ENCODE measurements at places on chromosomes 4 and X.
A peak's percentile ranks its signal among the peaks of the same experiment; 100 is the strongest.

GRCh38 chrX:51975811-51976210 lies 82.4 kb downstream of the MAGED1 start:
- DNase-seq: no peak

DNA sequence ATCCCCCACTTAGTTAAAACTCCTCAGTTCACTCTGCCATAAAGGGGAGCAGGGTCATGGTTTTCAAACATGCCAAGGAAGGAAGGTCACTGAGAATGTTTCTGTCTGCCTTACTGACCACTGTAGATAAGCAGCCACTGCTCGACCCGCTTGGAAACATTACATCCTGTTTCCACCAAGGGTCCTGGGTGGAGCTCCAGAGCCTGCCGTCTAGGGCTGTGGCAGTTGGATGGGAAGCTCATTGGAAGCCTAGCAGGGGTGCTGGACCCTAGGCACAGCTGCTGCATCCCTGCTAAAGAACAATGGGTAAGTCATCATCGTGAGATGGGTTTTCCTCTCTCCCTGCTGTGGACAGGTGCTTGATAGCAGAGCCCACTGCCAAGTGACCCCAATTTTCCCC lies 76.0 kb upstream of the SRD5A3 start:
- DNase-seq: no peak

GRCh38 chr4:36227913-36228312 lies 16.4 kb downstream of the ARAP2 start:
- no peak for DNase-seq

DNA sequence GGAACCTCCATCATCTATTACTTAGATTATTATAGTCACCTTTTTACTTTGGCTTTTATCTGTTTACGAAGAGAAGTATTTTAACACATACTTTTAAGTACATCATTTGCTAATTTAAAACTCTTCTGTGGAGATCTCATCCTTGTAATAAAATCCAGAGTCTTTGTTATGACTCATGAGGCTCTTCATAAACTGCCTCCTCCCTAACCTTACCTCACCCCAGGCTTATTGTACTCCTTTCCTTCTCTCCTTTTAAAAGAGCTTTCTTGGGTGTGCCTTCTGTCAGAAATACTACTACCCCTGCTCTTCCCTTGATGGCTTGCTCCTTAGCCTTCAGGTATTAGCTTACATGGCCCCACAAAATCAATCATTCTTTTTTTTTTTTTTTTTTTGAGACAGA lies 6.6 kb downstream of the ARL9 start:
- DNase-seq: no peak

DNA sequence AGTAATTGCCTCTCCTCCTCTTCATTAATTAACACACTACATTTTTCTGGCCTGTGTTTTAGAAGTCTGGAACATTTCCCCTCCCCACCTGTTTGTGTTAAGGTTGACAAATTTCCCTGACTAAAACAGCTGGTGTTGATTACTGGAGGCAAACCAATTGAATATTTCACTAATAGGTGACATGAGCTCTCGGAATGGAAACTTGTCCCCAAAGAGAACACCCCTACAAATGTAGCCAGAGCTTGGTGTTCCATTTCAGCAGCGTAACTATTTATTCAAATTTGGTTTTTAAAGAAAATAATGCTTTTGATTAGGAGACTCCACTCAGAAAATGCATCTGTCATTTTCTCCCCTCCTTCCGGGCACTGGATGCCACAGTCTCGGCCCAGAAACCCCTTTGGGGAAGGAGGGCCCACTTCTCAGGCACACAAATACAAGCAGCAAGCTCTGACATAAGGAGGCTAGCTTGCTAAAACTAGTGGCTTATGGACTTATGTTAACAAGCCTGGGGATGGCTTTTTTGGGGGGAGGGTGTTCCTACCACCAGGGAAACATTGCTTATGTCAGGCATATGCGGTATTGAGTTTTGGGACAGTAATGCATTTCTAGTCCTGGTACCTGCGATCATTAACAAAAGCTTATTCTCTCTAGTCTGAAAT lies 2.2 kb downstream of the RNF150 start:
- no peak for DNase-seq

- DNase-seq: no peak
Measured at GRCh38 chr4:142264961-142265360, 581.1 kb downstream of the INPP4B start.

DNA sequence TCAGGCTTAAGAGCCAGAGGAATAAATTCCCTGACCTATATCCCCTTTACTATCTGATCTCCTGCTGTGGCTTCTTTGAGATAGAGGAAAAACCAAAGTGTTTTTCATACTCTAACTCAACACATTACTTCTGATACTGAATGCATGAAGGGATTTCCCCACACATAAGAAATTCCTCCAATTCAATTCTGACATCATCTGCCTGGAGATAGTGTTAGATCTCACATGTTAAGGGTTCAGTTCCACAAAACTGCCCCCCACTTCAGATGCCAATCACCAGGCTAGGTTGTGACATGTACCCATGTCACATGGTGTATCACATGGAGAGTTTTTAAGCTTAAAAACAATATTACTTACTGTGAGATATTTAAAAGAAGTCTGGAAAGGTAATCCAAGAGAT lies 46.8 kb downstream of the GSTCD start:
- DNase-seq: no peak

DNA sequence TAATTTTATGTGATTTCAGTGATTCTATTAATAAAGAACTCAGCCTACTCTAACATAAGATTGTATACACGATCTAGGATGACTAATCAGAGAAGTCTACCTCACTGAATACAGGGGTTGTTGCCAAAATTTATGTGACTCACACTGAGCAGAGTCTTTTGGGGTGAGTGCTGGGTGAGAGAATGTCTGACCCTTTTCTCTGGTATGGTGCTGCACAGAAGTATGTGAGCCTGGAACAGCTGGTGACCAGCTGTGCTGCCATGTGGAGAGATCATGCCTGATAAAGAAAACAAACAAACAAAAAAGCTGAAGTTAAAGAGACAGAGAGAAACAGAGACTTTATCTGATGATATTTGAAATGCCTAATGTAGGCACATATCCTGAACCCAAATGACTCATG lies 618.1 kb upstream of the GRIA3 start:
- no peak for DNase-seq

- DNase-seq: no peak
Measured at GRCh38 chrX:35289952-35290351, 347.4 kb downstream of the FAM47B start.

- DNase-seq: no peak
Measured at GRCh38 chr4:80655662-80656061, 320.1 kb downstream of the CFAP299 start.

DNA sequence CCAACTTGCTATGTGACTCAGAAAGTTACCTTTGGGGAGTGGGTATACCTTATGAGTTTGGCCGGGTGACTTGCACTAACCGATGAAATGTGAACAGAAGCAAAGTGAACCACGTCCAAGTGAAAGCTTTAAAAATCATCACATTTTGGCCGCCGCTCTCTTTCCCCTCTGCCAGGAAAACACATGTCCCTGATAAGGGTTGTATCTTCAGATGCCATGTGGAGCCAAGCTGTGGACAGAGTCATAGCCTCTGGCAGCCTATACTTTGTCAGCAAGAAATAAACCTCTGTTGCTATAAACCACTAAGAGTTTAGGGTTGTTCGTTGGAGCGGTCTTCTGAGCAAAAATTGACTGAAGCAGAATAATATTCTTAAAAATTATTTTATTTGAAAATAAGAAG lies 92.3 kb downstream of the PRDM5 start:
- no peak for DNase-seq

DNA sequence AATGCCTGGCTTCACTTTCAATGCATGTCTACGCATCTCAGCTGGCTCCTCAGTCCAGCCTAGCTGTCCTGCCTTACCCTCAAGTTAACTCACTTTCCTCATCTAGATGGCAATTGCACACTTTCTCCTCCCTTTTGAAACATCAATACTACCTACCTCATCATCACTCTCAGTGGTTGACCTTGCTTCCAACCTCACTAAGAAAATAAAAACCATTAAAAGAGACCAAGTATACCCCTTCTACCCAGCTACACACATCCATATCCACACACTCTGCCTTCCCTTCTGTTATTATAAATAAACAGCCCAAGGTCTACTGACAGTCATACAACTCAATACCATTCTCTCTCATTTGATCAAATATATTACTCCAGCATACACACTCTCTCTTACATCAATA lies 21.5 kb downstream of the SLC10A7 start:
- no peak for DNase-seq

- no peak for DNase-seq
Measured at GRCh38 chrX:38206542-38206941, 14.1 kb downstream of the SRPX start.

DNA sequence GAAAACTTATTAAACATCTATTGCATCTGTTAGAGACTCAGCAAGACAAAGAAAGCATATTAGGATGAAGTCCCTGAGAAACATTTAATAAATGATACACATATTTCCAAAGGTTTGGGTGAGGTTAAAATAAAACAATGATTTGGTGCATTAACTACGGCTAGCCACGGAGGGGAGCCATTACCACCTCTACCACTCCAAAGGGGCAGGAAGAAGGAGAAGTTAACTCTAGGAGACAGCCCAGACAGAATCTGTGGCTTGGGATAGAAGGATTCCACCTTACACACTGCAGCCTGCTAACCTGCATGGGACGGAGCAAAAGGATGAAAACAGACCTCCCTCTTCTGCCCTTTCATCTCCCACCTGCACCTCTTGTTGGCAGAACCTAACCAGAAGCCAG lies 189.1 kb upstream of the C1QTNF7 start:
- peak; percentile 37 for DNase-seq

GRCh38 chrX:39244147-39244546 lies 442.9 kb downstream of the MID1IP1 start:
- no peak for DNase-seq

DNA sequence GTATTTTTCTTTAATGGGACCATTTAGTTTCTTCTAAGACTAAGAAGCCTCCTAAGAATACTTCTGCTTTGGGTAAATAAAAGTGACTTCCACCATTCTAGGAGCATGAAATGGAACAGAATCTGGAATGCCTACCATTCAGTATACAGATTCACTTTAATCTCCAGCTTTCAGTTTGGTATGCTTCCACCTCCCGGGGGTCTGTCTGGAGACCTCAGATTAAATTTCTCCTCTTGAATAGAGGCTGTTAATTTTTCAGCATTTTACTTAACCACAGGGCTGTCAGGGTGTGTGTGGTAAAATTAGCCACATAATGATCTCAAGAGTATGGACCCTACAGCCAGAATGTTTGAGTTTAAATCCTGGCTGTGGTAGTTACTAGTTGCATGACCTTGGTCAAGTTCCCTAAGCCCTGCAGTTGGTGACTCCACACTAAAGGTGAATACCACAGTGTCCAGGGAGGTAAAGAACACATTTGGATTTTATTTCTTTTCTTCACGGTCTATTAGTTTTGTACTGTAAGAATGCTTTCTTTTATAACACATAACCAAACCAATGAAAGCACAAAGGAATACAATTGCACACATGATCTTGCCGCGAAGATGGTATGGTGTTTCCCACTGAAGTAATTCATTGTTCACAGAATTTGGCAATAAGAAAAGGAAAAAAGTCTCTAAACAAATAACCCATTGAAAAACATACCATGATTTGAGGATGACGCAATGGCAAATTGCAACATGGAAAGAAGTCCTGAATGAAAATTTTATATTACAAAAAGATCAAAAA lies 37.3 kb upstream of the TRIM2 start:
- no peak for DNase-seq

- no peak for DNase-seq
Measured at GRCh38 chr4:73908965-73909364, 39.8 kb downstream of the CXCL1 start.

DNA sequence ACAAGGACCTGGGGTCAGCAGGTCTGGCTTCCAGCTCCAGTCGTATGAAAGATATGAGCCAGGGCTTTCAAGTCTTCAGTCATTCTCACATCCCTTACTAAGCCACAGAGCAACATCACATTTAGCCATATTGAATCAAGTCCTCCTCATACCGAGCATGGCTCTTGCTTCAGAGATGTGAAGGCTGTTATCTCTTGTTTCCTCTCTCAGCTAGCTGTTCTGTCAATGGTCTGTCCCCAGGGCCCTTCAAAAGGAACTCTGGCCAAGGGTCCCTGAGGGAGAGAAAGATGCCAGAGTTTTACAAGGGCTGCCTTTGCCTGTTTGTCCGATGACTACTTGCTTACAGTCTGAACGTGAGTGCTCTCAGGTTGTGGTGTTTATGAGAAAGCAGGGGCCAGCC lies 30.5 kb downstream of the DOCK11 start:
- DNase-seq: no peak

GRCh38 chrX:22025751-22026150 lies 6.4 kb upstream of the PHEX start:
- no peak for DNase-seq

DNA sequence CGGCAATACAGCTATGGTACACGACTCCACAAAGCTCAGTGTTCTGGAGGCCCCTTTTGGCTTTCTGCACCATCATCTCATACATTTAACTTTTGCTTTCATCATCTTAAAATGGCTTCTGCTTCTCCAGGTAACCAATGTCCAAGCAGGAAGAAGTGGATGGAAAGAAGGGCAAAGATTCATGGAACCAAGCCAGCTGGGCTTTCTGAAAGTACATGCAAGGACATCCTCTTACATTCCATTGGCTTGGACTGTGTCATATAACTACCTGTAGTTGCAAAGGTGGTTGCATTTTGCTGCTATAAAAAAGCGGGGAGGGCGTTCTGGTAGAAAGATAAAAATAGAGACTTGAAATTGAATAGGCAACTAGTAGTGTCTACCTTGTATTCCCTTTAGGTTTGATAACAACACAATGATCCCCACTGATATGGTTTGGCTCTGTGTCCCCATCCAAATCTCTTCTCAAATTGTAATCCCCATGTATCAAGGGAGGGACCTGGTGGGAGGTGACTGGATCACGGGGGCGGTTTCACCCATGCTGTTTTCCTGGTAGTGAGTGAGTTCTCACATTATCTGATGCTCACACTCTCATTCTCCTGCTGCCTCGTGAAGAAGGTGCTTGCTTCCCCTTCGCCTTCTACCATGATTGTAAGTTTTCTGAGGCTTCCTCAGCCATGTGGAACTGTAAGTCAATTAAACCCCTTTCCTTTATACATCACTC lies 6.7 kb upstream of the FHIP1A start:
- DNase-seq: no peak

- DNase-seq: no peak
Measured at GRCh38 chr4:68074397-68074796, 55.3 kb downstream of the TMPRSS11F start.

DNA sequence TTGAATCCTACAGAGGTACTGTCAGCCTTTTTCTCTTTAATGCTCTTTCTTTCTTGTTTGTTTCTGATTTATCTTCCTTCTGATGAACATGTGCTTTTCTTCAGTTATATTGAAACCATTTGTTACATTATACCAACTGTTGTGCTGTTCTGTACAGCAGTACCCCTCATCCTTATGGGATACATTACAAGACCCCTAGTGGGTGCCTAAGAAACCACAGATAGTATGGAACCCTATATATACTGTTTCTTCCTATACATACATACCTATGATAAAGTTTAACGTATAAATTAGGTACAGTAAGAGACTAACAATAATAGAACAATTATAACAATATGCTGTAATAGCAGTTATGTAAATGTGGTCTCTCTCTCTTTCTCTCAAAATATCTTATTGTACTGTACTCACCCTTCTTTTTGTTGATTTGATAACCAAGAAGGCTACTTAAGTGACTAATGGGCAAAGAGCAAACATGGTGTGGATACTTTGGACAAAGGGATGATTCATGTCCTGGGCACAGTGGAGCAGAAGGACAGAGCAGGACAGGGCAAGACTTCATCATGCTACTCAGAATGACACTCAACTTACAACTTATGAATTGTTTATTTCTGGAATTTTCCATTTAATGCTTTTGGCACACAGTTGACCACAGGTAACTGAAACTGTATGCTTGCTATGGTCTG lies 10.7 kb upstream of the YIPF7 start:
- no peak for DNase-seq

Measured in 8988T (cell line).